HepG2 (cell line): ENCODE measurements at places on chromosomes 12 and 14.

GRCh38 chr12:47981496-47982260 lies 18.3 kb downstream of the TMEM106C start:
- peaks cover 13% of the 10 kb centered on the region for H3K4me1 ChIP-seq
- 0 out of 3 replicates have a peak, but pooled peaks cover 4% of the 10 kb centered on the region for H3K27me3 ChIP-seq
- no peak overlapping the region for H3K4me3 ChIP-seq
- peak; percentile 34 for DNase-seq

DNA sequence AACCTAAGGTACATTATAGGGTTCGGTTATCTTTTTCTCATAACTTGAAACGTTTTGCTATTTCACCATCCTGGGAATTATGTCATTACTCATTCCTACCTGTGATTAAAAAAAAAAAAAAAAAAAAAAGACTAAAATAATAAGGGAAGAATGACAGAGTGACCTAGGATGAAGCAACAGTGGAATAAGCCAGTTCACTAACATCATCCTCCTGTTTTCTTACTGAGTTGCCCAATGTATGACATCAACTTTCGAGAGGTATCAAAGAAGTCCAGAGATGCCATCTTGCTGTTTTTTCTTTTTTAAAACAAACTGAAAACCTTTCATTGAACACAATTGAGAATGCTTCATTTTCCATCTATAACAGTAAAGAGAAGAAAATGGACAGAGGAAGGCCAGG lies 42.8 kb downstream of the AMN start:
- no peaks in the 10 kb centered on the region for H3K4me1 ChIP-seq
- no peaks in the 10 kb centered on the region for H3K27me3 ChIP-seq
- no peak overlapping the region for H3K27ac ChIP-seq
- H3K4me3 ChIP-seq: no peak overlapping the region
- no peak for DNase-seq
- peaks cover 31% of the 10 kb centered on the region for H3K36me3 ChIP-seq

GRCh38 chr12:3723916-3724805 lies 28.7 kb downstream of the CRACR2A start:
- no peak overlapping the region for H3K27ac ChIP-seq
- H3K4me3 ChIP-seq: no peak overlapping the region
- no peaks in the 10 kb centered on the region for H3K36me3 ChIP-seq
- no peak for DNase-seq
- no peaks in the 10 kb centered on the region for H3K4me1 ChIP-seq
- H3K27me3 ChIP-seq: no peaks in the 10 kb centered on the region; the same call in 2 of the 3 replicates

DNA sequence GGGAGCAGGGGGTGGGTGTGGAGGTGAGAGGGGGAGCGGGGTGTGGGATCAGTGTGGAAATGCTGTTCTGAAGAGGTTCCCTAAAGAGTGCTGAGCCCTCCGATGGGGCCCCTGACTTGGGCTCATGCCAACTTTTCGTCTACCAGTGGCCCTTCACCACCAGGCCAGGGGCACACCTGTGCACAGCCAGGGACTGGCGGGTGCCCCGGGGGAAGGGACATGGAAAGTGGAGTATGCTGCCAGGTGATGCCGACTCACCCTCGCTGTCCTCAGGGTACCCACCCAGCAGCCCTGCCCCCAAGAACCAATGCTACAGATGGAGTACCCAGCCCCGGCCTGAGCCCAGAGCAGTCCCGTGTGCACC lies 26.2 kb downstream of the AMN start:
- H3K4me1 ChIP-seq: no peaks in the 10 kb centered on the region
- no peak overlapping the region for H3K4me3 ChIP-seq
- H3K27me3 ChIP-seq: no peaks in the 10 kb centered on the region
- no peak overlapping the region for H3K27ac ChIP-seq

DNA sequence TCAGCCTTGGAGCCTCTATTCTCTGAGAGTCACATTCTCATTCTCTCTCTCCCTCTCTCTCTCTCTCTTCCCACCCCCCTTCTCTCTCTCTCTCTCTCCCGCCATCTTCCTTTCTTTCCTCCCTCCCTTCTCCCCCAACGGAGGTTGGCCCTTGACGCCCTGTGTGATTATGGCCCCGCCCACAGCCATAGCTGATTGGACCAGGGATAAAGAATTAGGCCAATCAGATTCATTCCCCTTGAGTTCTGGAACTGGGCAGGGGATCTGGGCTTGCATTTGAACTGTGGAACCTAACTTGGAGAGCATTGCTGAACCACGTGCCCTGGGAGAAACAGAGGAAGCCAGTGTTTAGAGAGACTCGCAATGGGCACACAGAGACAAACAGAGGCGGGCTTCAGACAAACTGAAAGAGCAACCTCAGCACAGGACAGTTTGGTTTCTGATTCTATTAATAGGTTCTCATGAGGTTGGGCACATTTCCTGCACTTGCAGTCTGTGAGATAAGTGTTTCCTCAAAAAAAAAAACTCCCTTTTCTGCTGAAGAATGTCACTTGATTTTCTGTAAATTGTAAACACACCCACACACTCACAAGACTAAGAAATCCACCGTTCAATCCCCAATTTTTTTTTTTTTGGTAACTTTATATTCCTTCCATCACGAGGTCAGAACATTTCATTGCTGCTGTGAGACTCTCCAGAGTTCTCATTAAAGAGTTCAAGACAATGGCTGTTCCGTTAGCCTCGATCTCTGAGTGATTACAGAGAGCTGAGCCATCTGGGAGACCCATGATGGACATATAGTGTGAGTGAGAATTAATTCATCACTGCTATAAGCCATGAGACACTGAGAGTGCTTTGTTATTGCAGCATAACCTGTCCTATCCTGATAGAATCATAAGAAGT lies 3.5 kb upstream of the P2RX7 start:
- H3K4me1 ChIP-seq: peaks cover 93% of the 10 kb centered on the region
- peak; percentile 78 for DNase-seq
- no peaks in the 10 kb centered on the region for H3K36me3 ChIP-seq
- no peak overlapping the region for H3K4me3 ChIP-seq
- peak overlapping the region; percentile 5 for H3K27ac ChIP-seq
- H3K27me3 ChIP-seq: no peaks in the 10 kb centered on the region

DNA sequence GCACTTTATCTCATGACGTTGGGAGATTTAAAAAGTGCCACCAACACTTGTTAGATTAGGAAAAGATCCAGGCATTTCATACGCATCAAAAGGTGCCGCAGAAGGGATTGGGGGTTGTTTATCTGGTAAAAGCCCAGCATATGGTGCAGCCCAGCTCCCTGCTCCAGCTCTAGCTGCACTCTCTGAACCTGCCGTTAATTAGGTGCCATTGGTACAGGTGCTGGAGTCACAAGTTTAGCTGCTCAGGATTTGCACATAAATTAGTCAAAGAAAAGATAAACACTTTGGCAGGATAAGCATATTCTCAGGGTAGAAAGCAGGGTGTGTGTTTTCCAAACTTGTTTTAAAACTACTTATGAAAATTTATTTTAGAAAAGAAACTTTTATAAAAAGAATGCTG lies 932.6 kb upstream of the TMEM132C start:
- H3K36me3 ChIP-seq: no peaks in the 10 kb centered on the region
- no peak for DNase-seq
- H3K4me1 ChIP-seq: no peaks in the 10 kb centered on the region
- no peaks in the 10 kb centered on the region for H3K27me3 ChIP-seq

GRCh38 chr14:92717571-92718042 lies 30.8 kb downstream of the LGMN start:
- no peaks in the 10 kb centered on the region for H3K4me1 ChIP-seq
- no peak overlapping the region for H3K27ac ChIP-seq
- no peaks in the 10 kb centered on the region for H3K27me3 ChIP-seq
- DNase-seq: no peak
- H3K4me3 ChIP-seq: no peak overlapping the region

DNA sequence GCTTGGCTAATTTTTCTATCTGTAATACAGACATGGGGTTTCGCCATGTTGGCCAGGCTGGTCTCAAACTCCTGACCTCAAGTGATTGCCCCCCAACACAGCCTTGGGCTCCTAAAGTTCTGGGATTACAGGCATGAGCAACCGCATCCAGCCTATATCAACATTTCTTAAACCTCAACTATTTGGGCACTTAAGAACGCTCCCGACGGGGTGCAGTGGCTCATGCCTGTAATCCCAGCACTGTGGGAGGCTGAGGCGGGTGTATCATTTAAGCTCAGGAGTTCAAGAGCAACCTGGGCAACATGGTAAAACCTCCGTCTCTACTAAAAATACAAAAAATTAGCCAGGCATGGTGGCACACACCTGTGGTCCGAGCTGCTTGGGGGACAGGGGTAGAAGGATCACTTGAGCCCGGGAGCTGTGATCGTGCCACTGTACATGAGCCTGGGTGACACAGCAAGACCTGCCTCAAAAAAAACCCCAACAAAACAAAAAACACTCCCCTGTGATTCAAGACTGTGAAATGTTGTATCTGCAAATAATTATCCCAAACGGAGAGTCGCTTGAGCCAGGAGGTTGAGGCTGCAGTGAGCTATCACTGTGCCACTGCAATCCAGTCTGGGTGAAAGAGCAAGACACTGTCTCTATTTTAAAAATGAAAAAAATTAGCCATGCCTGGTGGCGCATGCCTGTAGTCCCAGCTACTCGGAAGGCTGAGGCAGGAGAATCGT lies 21.5 kb downstream of the PPTC7 start:
- H3K4me1 ChIP-seq: peaks cover 65% of the 10 kb centered on the region
- no peak for DNase-seq
- H3K27me3 ChIP-seq: no peaks in the 10 kb centered on the region
- H3K36me3 ChIP-seq: no peaks in the 10 kb centered on the region

DNA sequence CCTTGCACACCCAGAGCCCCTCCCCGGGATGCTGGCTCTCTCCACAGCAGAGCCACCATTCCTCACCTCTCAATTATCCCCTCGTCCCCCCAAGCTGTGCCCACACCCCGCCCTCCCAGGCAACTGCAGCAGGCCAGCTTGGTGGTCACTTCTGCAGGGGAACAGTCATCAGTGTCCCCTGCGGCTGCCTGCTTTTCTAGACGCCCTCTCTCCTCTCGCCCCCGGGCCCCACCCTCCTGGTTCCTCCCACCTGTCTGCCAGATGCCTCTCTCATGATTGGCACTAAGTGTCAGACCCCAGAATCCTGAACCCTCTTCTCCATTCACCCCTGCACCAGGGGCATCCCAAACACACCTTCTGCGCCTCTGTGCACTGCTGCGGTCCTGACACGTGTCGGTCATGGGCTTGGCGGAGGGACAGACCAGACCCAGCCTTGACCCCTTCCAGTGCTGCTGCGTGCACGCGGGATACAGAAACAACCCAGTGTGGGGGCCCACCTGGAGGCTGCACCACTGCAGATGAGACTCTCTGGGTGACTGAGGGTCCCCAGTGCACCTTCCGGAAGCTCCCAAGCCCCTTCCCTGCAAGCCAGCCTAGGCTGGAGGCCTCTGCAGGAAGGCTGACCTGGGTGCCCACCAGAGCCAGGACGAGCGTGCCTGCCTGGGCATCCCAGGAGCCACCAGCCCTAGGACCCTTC lies 99.5 kb downstream of the SETD3 start:
- no peak overlapping the region for H3K27ac ChIP-seq
- peaks cover 28% of the 10 kb centered on the region; the same call in 2 of the 3 replicates for H3K27me3 ChIP-seq
- H3K4me1 ChIP-seq: peaks cover 43% of the 10 kb centered on the region
- no peaks in the 10 kb centered on the region for H3K36me3 ChIP-seq
- H3K4me3 ChIP-seq: no peak overlapping the region

GRCh38 chr12:52244615-52244994 lies 11.6 kb downstream of the KRT7 start:
- H3K36me3 ChIP-seq: no peaks in the 10 kb centered on the region
- peaks cover 20% of the 10 kb centered on the region for H3K4me1 ChIP-seq
- DNase-seq: no peak
- no peak overlapping the region for H3K27ac ChIP-seq
- peaks cover 4% of the 10 kb centered on the region; the same call in 1 of the 2 replicates for H3K27me3 ChIP-seq
- H3K4me3 ChIP-seq: no peak overlapping the region

DNA sequence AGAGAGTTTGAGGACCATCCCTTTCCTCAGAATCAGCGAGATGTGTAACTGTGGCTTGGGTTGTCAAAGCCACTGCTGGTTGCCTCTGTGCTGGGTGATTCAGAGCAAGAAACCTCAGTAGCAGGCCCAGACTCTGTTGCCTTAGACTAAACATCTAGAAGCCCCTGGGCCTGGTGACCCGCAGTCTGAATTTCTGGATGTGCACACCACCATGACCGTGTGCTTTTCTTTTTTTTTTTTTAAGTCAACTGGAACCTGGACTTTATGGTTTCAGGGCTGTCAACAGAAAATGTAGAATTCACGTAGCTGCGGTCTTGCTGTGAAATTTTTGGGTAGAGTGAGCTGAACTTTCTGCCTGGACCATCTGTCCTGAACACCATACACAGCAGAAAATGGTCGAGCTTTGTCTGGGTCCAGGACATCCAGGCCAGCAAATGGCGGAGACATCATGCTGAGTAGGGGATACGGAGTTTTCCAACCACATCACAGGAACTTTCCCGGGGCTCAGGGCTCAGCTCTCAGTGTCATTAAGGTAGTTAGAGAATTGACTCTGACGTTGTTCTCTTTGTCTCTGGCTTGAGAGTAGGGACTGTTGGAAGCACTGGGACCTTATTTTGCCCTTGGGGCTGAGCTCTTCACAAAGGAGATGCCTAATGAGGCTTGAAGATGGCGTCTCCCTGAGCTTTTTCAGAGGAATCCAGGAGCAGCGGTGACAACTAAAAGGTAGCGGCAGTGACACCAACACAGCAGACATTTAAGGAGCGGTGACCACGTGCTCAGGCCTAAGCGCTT lies 23.0 kb upstream of the BATF start:
- no peaks in the 10 kb centered on the region for H3K36me3 ChIP-seq
- no peak overlapping the region for H3K27ac ChIP-seq
- peaks cover 3% of the 10 kb centered on the region; the same call in 1 of the 2 replicates for H3K4me1 ChIP-seq
- no peaks in the 10 kb centered on the region; the same call in 1 of the 2 replicates for H3K27me3 ChIP-seq

- no peak overlapping the region for H3K4me3 ChIP-seq
- H3K27ac ChIP-seq: no peak overlapping the region
- peaks cover 4% of the 10 kb centered on the region; the same call in 1 of the 2 replicates for H3K4me1 ChIP-seq
- no peak for DNase-seq
- H3K36me3 ChIP-seq: no peaks in the 10 kb centered on the region
Observed at GRCh38 chr14:33846100-33846824, 104.6 kb downstream of the EGLN3 start.

DNA sequence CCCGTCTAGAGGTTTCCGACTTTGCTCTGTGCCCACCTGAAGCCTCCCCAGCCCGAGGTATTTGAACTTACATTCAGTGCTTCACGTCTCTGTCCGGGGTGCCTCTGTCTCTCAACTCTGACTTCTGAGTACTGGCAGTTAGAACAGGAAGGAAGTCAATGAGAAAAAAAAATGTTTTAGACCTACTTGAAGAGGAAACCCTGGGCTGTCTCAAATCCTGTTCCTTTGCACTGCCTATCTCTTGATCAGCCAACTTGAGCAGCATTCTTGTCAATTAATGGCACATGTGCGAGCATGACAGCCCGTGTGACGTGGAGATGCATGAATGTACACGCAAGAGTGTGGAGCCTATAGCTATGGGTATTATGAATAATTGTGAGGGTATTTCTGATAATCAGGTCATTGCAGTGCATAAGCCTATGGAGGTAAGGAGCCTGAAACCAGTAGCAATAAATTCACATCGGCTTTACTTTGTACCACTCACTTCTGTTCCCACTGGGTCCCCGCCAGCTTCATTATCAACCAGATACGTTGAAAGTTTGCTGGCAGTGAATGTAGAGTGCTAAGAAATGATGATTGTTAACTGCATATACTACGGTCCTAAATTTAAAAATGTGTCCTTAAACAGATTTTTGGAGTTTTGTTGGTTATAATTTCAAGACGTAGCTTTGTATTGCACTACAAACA lies at the start of gene ARHGDIB:
Gene ARHGDIB, minus strand, starts transcription at position 136 of the 687 bp plus-strand sequence. CDS start 10,889 bp downstream, outside the sequence.
- no peak within 1 kb of the TSS for H3K4me3 ChIP-seq
- no peak within 1 kb of the TSS for H3K27ac ChIP-seq
- H3K36me3 ChIP-seq: no peaks in the 10 kb centered on the region
- no peaks in the 10 kb centered on the region for H3K4me1 ChIP-seq

- no peaks in the 10 kb centered on the region; the same call in 1 of the 2 replicates for H3K27me3 ChIP-seq
- no peak overlapping the region for H3K27ac ChIP-seq
- no peaks in the 10 kb centered on the region for H3K4me1 ChIP-seq
- no peaks in the 10 kb centered on the region for H3K36me3 ChIP-seq
Observed at GRCh38 chr14:93481758-93482157, 51.0 kb downstream of the UNC79 start.

GRCh38 chr12:48838048-48838447 lies 13.9 kb downstream of the DDX23 start:
- no peak overlapping the region for H3K4me3 ChIP-seq
- peaks cover 27% of the 10 kb centered on the region for H3K36me3 ChIP-seq
- H3K27me3 ChIP-seq: no peaks in the 10 kb centered on the region
- DNase-seq: peak; percentile 29
